ENCODE measurements at places on chromosomes 1 and 21. TPM values are rescaled to one million over a fixed set of nuclear protein-coding genes. Genes with fewer than 3 reads are reported as not detected.
A peak's percentile ranks its signal among the peaks of the same experiment; 100 is the strongest.

- H3K27ac ChIP-seq: no peak overlapping the region
- no peaks in the 10 kb centered on the region for H3K27me3 ChIP-seq
- H3K4me1 ChIP-seq: no peaks in the 10 kb centered on the region
- peaks cover 65% of the 10 kb centered on the region for H3K36me3 ChIP-seq
- no peak for DNase-seq
Observed at GRCh38 chr1:19232524-19232846, 18.8 kb downstream of the EMC1 start.

GRCh38 chr1:202597090-202597761 is 113.0 kb downstream of the SYT2 start:
- H3K36me3 ChIP-seq: peaks cover 17% of the 10 kb centered on the region
- H3K4me3 ChIP-seq: no peak overlapping the region
- H3K27me3 ChIP-seq: no peaks in the 10 kb centered on the region

DNA sequence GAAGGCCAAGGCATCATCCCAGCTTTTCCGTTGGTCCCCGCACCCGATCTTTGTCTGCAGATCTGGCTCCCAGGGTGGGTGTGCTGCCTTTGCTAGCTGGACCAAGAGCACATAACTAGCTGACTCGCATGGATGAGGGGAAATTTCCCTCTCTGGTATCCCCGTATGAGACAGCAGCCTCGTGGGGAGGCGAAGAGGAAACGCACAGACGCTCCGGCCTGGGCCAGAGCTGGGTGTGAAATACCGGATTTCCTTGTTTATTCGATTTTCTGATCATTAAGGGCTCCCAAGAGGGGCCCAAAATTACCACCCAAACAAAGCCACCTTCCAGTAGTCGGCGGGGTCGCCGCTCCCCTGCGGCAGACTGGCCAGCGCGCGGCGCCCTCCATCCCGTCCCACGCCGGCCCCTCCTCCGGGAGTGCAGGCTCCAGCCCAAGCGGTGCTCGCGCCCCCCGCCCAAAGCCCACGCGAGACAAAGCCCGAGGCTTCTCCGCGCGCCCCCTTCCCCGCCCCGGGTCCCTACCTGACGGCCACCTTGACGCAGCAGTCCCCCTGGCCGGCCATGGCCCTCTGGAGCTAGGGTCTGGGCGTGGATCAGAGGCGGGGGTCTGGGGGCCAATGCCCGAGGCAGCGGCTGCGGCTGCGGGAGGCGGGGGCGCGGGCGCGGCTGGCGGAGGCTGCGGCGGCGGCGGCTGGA is 546 bp downstream of the KIF21B start:
- no peak for DNase-seq
- no peaks in the 10 kb centered on the region for H3K27me3 ChIP-seq
- no peak overlapping the region for H3K27ac ChIP-seq
- H3K4me3 ChIP-seq: peak overlapping the region; percentile 81
- H3K4me1 ChIP-seq: peaks cover 14% of the 10 kb centered on the region

Gene ASPM
- total RNA-seq: 0.81 TPM

DNA sequence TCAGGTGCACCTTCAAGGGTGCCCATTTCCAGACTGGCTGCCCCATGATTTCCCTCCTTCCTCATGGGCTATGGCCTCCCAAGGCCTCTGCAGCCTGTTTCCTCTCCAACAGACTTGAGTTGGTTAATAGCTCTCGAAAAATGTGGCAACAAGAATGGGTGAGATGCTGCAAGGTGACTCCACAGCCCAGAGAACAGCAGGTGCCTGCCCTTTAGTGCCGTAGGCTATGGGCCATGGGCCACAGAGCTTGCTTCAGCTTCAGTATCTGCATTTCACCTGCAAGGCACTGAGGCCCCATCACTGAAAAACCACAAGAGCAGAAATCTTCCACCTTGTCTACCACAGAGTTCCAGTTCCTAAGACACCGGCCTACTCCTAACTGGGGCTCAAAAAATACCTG is 122.0 kb downstream of the ETS2 start:
- peaks cover 14% of the 10 kb centered on the region for H3K4me1 ChIP-seq
- H3K4me3 ChIP-seq: no peak overlapping the region
- no peak overlapping the region for H3K27ac ChIP-seq
- H3K36me3 ChIP-seq: no peaks in the 10 kb centered on the region
- H3K27me3 ChIP-seq: no peaks in the 10 kb centered on the region

DNA sequence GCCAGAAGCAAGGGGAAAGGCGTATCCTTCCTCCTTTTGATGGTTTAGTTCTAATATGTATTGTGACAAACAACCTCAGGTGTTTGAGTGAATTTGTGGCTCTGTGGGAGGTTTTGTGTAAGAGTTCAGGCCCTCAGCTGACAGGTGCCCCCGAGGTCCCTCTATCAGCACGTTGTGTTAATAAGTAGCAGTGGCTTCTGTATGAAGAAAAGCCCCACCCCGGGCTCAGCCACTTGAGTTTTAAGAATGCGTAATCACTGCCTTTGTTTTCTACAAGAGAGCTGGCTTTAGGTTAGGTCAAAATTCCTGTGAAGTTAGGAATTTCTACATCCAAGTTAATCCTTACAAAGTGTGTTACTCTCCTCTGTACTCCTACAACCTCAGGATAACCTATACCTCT is 92.4 kb upstream of the PGBD5 start:
- no peak overlapping the region for H3K27ac ChIP-seq
- no peak overlapping the region for H3K4me3 ChIP-seq
- DNase-seq: no peak
- no peaks in the 10 kb centered on the region for H3K36me3 ChIP-seq
- no peaks in the 10 kb centered on the region for H3K4me1 ChIP-seq

- no peak overlapping the region for H3K27ac ChIP-seq
- H3K36me3 ChIP-seq: no peaks in the 10 kb centered on the region
- H3K27me3 ChIP-seq: no peaks in the 10 kb centered on the region
- no peaks in the 10 kb centered on the region for H3K4me1 ChIP-seq
Observed at GRCh38 chr1:41394959-41395956, 34.0 kb downstream of the FOXO6 start.

- H3K27ac ChIP-seq: peak within 1 kb of the TSS; percentile 45
- no peaks in the 10 kb centered on the region for H3K27me3 ChIP-seq
- no peaks in the 10 kb centered on the region for H3K36me3 ChIP-seq
- peak within 1 kb of the TSS; percentile 71 for H3K4me3 ChIP-seq
- H3K4me1 ChIP-seq: no peaks in the 10 kb centered on the region
Observed at GRCh38 chr1:196608390-196609369, at the start of gene KCNT2. TSS of gene KCNT2 (minus strand) at chr1:196608440. CDS start at chr1:196608309, 131 bp downstream.

Gene CELA3A
- 6.6 TPM for total RNA-seq

DNA sequence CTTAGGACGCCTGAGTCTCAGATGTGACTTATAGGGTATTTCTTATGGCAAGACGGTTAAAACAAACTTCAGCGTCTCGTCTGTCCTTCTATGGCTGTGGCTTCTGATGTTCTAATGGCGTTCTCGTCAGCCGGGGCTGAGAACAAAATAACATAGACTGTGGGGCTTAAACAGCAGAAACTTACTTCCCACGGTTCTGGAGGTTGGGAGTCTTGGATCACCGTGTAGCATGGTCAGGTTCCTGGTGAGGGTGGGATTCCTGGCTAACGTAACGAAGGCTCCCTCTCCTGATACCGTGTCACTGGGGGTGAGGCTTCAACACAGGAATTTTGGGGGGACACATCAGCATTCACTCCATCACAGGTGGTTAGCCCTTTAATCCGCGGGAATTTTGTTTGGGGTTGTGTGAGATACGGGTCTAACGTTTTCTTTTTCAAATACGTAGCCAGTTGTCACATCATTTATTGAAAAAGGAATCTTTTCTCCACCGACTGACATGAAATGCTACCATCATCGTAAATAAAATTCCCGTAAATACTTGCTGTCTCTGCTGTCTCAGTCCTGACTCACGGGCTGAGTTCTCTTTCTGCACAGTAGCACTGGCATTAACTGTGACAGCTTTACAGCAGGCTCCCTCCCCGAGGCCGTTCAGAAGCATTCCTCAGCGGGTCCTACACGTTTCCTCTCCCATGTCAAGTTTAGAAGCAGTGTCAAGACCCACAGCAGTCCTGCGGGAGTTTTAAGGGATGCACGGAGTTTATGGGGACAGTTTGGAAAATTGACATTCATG is 8.1 kb upstream of the POFUT2 start:
- no peak for DNase-seq
- H3K27ac ChIP-seq: peak overlapping the region; percentile 98
- H3K4me1 ChIP-seq: peaks cover 32% of the 10 kb centered on the region
- H3K4me3 ChIP-seq: no peak overlapping the region

DNA sequence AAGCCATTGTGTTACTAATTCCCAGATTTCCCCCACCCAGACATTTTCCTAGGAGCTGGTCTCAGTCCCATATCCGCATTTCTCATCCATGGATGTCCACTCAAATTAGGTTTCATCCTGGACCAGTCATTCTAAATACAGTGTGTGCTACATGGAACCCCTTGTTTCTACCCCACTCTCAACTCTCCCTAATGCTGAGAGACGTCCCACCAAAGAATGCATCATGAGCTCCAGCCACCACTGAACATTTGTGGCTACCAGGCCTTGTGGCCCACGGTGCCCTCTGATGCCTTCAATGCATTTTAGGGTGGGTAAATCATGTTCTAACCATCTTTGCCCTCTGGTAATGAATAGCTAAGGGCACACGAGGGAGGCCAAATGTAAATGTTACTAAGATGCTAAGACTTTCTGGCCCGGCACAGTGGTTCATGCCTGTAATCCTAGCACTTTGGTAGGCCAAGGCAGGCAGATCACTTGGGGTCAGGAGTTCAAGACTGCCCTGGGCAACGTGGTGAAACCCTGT is 13.3 kb upstream of the RAB42 start:
- DNase-seq: no peak
- H3K4me3 ChIP-seq: no peak overlapping the region
- H3K27me3 ChIP-seq: no peaks in the 10 kb centered on the region
- H3K27ac ChIP-seq: no peak overlapping the region
- peaks cover 27% of the 10 kb centered on the region for H3K4me1 ChIP-seq
- H3K36me3 ChIP-seq: peaks cover 16% of the 10 kb centered on the region

- no peak for DNase-seq
- no peak overlapping the region for H3K4me3 ChIP-seq
- H3K4me1 ChIP-seq: peaks cover 34% of the 10 kb centered on the region
- peaks cover 73% of the 10 kb centered on the region for H3K36me3 ChIP-seq
Observed at GRCh38 chr1:21870611-21871010, 58.5 kb downstream of the LDLRAD2 start.

GRCh38 chr1:1967879-1968278 is 35.7 kb downstream of the CFAP74 start:
- DNase-seq: no peak
- no peaks in the 10 kb centered on the region for H3K4me1 ChIP-seq
- no peaks in the 10 kb centered on the region for H3K36me3 ChIP-seq

GRCh38 chr1:227390525-227390924 is 72.2 kb upstream of the CDC42BPA start:
- H3K4me3 ChIP-seq: no peak overlapping the region
- H3K36me3 ChIP-seq: no peaks in the 10 kb centered on the region
- no peak overlapping the region for H3K27ac ChIP-seq
- no peak for DNase-seq

- H3K4me3 ChIP-seq: no peak overlapping the region
- DNase-seq: no peak
- peak overlapping the region; percentile 89 for H3K27ac ChIP-seq
- no peaks in the 10 kb centered on the region for H3K27me3 ChIP-seq
- H3K4me1 ChIP-seq: peaks cover 60% of the 10 kb centered on the region
Observed at GRCh38 chr1:54300401-54300800, 100.4 kb downstream of the MRPL37 start.

DNA sequence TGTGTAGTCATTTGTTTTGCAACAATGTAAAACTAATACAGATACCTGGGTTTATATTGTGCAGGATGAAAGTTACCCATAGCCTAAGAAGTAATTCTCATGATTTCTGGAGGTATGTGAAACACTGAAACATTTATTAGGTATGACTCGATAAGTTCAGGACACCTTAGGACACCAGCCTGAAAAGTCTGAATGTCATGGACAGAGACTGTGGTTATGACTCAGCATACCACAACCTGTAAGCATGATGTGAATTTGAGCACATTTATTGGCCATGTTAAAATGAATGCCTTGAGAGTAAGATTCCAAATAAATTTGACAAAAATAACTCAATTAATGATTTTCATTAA is 1471.7 kb upstream of the B3GALT2 start:
- no peaks in the 10 kb centered on the region for H3K27me3 ChIP-seq
- H3K4me3 ChIP-seq: no peak overlapping the region
- no peak for DNase-seq
- no peaks in the 10 kb centered on the region for H3K36me3 ChIP-seq
- H3K4me1 ChIP-seq: no peaks in the 10 kb centered on the region

DNA sequence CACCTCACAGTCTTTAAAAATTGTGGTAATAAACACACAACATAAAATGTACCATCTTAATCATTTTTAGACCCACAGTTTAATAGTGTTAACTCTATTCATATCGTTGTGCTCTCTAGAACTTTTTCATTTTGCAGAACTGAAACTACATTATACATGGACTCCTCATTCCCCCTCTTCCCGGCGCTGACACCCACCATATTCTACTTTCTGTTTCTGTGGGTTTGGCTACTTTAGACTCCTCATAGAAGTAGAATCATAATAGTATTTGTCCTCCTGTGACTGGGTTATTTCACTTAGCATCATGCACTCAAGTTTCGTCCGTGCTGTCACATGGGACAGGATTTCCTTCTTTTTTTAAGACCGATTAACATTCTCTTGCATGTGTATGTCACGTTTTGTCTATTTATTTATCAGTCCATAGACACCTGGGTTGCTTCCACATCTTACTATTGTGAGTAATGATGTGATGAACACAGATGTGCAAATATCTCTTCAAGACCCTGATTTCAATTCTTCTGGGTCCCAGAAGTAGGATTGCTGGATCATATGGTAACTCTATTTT is 62.9 kb upstream of the TMPRSS2 start:
- no peak for DNase-seq
- H3K36me3 ChIP-seq: no peaks in the 10 kb centered on the region
- H3K27ac ChIP-seq: no peak overlapping the region
- H3K27me3 ChIP-seq: no peaks in the 10 kb centered on the region

- no peaks in the 10 kb centered on the region for H3K27me3 ChIP-seq
- no peak for DNase-seq
- H3K4me1 ChIP-seq: no peaks in the 10 kb centered on the region
- no peaks in the 10 kb centered on the region for H3K36me3 ChIP-seq
Observed at GRCh38 chr1:225462714-225463574, 35.1 kb upstream of the LBR start.

DNA sequence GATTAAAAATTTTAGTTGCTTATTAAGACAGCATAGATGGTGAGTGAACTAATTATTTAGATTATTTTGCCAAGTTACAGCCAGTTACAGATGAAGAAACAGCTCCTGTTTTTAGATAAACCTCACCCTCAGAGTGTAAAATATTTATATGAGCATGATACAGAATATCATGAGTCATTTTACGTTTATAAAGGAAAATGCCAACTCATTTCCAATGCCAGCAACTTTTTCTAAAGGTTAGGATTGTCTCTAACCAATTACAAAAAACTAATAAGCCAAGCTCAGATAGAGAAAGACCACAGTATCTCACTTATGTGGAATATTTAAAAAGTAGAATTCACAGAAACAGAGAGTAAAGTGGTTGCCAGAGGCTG is 590.1 kb downstream of the LTN1 start:
- no peak overlapping the region for H3K4me3 ChIP-seq
- no peaks in the 10 kb centered on the region for H3K4me1 ChIP-seq
- H3K27me3 ChIP-seq: no peaks in the 10 kb centered on the region

GRCh38 chr1:202229376-202229775 is 35.8 kb downstream of the LGR6 start:
- H3K27me3 ChIP-seq: no peaks in the 10 kb centered on the region
- peaks cover 13% of the 10 kb centered on the region for H3K4me1 ChIP-seq
- peak overlapping the region; percentile 30 for H3K27ac ChIP-seq
- no peak for DNase-seq
- peaks cover 54% of the 10 kb centered on the region for H3K36me3 ChIP-seq

Gene FMO3
- 4.2 TPM for total RNA-seq

GRCh38 chr1:186492531-186493291 is 31.8 kb upstream of the PDC start:
- no peaks in the 10 kb centered on the region for H3K27me3 ChIP-seq
- no peaks in the 10 kb centered on the region for H3K36me3 ChIP-seq
- no peak for DNase-seq
- no peak overlapping the region for H3K4me3 ChIP-seq

Gene DNAH14
- total RNA-seq: not detected

Gene TNFSF4
- 5.4 TPM for total RNA-seq
